NB4 (cell line): ENCODE measurements at places on chromosomes 1 and 21.

DNA sequence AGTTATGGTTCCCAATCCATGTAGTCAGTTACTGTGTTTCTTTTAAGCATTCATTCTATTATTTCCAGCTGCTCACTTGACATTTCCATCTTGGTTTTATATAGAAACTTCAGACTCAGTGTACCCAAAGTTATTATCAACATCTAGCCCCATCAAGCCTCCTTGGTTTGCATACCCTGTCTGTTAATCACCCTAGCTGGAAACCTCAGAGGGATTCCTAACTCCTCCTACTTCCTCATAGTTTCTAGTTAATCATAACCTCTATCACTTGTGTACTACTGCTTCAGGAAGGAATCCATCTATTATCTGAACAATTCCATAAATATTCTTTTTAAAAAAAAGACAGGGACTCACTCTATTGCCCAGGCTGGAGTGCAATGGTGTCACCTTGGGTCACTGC lies 293.3 kb downstream of the SDCCAG8 start:
- DNase-seq, result no peak

GRCh38 chr1:182570611-182570970 lies 18.5 kb downstream of the RNASEL start:
- DNase-seq, result no peak

DNA sequence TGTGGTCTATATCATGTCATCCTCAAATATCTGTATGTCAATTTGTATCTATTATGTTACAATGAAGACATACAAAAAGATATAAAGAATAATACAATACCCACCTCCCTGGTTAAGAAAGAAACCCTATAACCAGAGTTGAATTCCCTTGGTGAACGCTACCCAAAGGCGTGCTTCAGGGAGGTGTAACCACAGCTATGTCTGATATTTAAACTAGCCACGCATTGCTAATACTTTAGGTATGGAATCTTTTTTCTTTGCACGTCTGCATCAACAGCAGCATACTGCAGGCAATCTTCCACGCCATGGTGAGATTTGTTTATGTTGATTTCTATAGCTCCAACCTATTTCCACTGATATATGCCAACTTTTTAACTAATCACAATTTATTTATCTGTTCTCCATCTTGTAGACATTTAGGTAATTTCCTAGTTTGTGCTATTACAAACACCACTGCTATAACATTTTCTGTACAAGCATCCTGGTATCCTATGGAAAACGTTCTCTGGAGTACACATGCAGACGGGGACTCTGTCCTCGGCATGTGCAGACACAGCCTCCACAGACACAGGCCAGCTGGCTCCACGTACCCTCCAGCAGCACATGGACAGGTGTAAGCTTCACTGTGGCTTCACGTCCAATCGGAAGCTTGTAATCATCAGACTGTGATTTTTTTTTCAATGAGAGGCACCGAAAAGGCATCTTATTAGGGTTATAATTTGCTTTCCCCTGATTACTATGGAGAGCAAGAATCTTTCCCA lies 58.5 kb downstream of the HSF2BP start:
- no peak for DNase-seq

DNA sequence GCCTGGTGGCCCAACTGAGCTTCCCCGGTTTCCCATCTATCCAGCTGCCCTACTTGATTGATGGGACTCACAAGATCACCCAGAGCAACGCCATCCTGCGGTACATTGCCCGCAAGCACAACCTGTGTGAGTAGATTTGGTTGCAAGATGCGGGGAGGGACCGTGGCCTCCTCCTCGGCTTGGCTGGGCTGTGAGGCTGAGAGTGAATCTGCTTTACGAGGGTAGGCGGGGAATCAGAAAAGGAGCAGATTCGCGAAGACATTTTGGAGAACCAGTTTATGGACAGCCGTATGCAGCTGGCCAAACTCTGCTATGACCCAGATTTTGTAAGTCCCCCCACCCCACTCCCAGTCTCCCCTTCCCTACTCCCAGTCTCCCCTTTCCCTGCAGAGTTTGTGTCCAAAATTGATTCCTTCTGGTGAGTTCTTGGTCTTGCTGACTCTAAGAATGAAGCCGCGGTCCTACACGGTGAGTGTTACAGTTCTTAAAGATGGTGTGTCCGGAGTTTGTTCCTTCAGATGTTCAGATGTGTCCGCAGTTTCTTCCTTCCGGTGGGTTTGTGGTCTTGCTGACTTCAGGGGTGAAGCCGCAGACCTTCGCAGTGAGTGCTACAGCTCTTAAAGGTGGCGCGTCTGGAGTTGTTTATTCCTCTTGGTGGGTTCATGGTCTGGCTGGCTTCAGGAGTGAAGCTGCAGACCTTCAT lies 1.5 kb downstream of the GSTM2 start:
- DNase-seq, result peak; percentile 77

- no peak for DNase-seq
Observed at GRCh38 chr21:16841975-16842695, 670.7 kb upstream of the CXADR start.

DNA sequence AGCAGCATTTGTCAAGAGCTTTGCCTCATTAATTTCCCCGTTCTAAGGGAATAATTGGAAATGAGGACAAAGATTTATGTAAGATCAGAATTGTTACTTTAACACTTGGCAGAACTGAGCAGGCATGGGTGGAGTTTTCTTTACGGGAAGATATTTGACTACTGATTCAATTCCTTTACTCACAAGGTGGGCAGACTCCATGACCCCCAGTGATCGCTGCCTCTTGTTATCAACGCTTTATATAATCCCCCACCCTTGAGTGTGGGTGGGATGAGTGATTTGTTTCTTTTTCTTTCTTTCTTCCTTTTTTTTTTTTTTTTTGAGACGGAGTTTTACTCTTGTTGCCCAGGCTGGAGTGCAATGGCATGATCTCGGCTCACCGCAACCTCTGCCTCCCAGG lies 65.3 kb upstream of the TENT5B start:
- DNase-seq, result no peak

GRCh38 chr1:188949701-188950100 lies 1528.0 kb downstream of the BRINP3 start:
- DNase-seq, result no peak

DNA sequence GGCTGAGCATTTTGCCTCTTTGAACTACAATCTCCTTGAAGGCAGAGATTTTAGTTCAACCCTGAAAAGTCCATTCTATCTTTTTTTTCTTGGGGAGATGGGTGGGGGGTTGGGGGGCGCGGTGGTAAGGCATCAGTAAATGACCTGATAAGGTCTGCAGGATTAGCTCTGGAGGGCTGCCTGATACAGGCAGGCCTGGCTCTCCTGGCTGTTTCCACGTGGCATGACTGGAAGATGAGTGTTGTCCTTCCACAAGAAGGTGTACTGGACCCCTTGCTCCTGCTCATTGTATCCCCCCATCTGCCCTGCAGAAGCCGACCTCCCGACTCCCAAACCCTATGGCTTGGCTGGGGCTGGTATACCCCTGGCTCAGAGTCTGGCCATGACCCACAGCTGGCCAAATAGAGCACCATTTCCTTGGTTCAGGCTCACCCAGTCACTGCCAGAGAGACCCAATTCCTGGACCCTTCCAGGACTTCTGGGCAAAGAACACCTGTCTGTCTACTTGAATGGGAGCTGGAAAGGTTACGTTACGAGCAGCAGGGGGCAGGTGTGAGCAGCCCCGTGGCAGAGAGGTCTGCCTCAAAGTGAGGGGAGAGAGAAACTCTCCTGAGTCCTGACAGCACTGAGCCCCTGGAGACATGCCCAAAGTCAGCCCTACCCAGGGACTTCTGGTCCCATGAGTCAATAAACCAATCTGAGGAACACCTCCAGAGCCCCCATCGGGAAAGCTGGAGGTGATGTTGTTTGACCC lies 17.0 kb downstream of the DHRS3 start:
- DNase-seq, result peak; percentile 60

- DNase-seq, result no peak
Observed at GRCh38 chr1:36711480-36711879, 228.8 kb upstream of the CSF3R start.

- DNase-seq, result peak; percentile 48
Observed at GRCh38 chr1:163071405-163072255, 2.5 kb downstream of the RGS4 start.

GRCh38 chr1:201505503-201505890 lies 1.4 kb downstream of the CSRP1 start:
- DNase-seq, result no peak

GRCh38 chr1:207828046-207828445 lies 76.2 kb downstream of the CD46 start:
- no peak for DNase-seq

- peak; percentile 76 for DNase-seq
Observed at GRCh38 chr1:119873135-119874015, 22.9 kb downstream of the ADAM30 start.

DNA sequence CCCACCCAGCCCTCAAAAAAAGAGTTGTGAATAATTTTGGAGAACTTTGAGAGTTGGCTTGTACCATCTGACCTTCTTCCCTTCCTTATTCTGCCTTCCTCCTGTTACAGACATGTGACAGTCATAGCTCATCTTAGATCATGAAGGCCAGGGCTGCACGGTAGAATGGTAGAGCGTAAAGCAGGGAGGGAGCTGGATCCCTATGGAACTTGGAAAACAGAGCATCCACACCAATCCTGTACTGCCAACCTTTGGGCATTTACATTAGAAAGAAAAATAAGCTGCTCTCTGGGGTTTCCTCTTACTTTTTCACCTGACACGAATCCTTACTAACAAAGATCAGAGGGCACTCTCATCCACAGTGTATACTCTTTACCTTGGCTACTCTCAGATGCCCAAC lies 121.5 kb downstream of the GPR52 start:
- no peak for DNase-seq

GRCh38 chr1:32228771-32229170 lies 6.6 kb downstream of the EIF3I start:
- no peak for DNase-seq
